ENCODE measurements at places on chromosomes 13 and 19. TPM values are rescaled to one million over a fixed set of nuclear protein-coding genes. Genes with fewer than 3 reads are reported as not detected.

The IFNL1 gene
- not detected for total RNA-seq

The BAX gene
- total RNA-seq, result 70.8 TPM

The DLL3 gene
- total RNA-seq, result 0.39 TPM

The MEF2B gene
- not detected for total RNA-seq

The NCR1 gene
- total RNA-seq, result not detected

The ZNF599 gene
- total RNA-seq, result 4.8 TPM

The JAK3 gene
- 0.78 TPM for total RNA-seq

The IGLON5 gene
- total RNA-seq, result not detected

The PRODH2 gene
- total RNA-seq, result not detected

The SYNGR4 gene
- not detected for total RNA-seq

The TMPRSS9 gene
- total RNA-seq, result under 0.01 TPM

The FCER2 gene
- total RNA-seq, result not detected

All from subcutaneous preadipocyte (primary cell).